GM23248 (cell line): ENCODE measurements at places on chromosomes 1 and 21. TPM values are rescaled to one million over a fixed set of nuclear protein-coding genes. Genes with fewer than 3 reads are reported as not detected.

KCNJ15 gene
- total RNA-seq = 1.2 and 2.1 TPM in 2 replicates

- peak; percentile 43 for DNase-seq
- no peak overlapping the region for H3K4me3 ChIP-seq
- peaks cover 7% of the 10 kb centered on the region; the same call in 1 of the 2 replicates for H3K4me1 ChIP-seq
- H3K36me3 ChIP-seq = no peaks in the 10 kb centered on the region
These were observed 6.7 kb upstream of the WASF2 start for GRCh38 chr1:27496604-27497155.

HES5 gene
- total RNA-seq = 1.1 TPM in 1 of 2 replicates, not detected in the other

- no peaks in the 10 kb centered on the region for H3K36me3 ChIP-seq
- peak; percentile 76 for DNase-seq
- peaks cover 30% of the 10 kb centered on the region for H3K4me1 ChIP-seq
- no peaks in the 10 kb centered on the region for H3K27me3 ChIP-seq
These were observed 85.9 kb downstream of the TCP10L start for GRCh38 chr21:32499249-32500055.

DNA sequence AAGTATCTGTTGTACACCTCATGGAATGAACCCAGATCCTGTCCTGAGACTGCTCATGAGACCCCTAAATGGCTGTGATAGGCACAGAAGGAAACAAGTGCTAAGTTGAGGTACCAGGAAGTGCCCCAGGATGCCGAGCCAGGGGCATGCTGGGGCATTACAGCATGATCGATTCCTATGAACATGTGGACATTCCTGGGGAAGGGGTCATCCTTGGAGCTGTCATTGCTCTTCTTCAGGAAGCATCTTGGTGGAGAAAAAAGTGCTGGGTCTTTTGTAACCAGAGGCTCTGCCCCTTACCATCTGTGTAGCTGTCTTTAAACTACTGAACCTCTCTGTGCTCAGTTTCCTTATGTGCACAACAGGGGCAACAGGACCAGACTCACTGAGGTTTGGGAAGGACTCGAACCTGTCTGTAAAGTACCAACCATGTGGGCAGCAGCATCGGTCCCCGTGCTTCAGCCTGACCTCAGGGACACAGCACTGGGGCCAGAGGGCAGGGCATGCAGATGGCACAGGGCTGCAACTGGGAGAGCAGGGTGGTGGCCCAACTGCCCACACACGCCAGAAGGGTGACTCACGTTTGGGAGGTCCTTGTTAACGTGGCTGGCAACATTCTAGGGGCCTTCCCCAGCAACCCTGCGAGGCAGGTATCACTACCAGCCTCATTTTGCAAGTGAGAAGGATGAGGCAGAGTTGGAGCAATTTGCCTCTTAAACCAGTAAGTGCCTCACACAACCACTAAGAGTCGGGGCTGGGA is 142.3 kb upstream of the EDN2 start:
- DNase-seq = peak; percentile 77
- no peaks in the 10 kb centered on the region for H3K36me3 ChIP-seq
- no peak overlapping the region for H3K4me3 ChIP-seq

BSND gene
- total RNA-seq = not detected in 2 replicates

ATP6V1G3 gene
- total RNA-seq = not detected in 2 replicates

GRCh38 chr1:40782371-40782956 is 1.1 kb upstream of the KCNQ4 start:
- peaks cover 18% of the 10 kb centered on the region for H3K27me3 ChIP-seq
- H3K4me3 ChIP-seq = no peak overlapping the region
- no peaks in the 10 kb centered on the region for H3K4me1 ChIP-seq
- DNase-seq = no peak
- no peaks in the 10 kb centered on the region for H3K36me3 ChIP-seq
- no peak overlapping the region for H3K27ac ChIP-seq

GRCh38 chr1:195754874-195755273 is 853.4 kb downstream of the KCNT2 start:
- H3K27me3 ChIP-seq = no peaks in the 10 kb centered on the region
- H3K36me3 ChIP-seq = no peaks in the 10 kb centered on the region
- H3K4me3 ChIP-seq = no peak overlapping the region
- H3K27ac ChIP-seq = no peak overlapping the region

FABP3 gene
- 0.51 and 2.1 TPM in 2 replicates for total RNA-seq

- H3K36me3 ChIP-seq = no peaks in the 10 kb centered on the region
- no peaks in the 10 kb centered on the region for H3K27me3 ChIP-seq
- H3K4me1 ChIP-seq = no peaks in the 10 kb centered on the region
- H3K4me3 ChIP-seq = no peak overlapping the region
These were observed 34.4 kb downstream of the TESK2 start for GRCh38 chr1:45456531-45456930.

AUNIP gene
- total RNA-seq = 1.6 and 2.2 TPM in 2 replicates

- H3K27ac ChIP-seq = no peak overlapping the region
- H3K27me3 ChIP-seq = no peaks in the 10 kb centered on the region
- H3K4me3 ChIP-seq = no peak overlapping the region
- no peak for DNase-seq
These were observed 783 bp downstream of the CD1B start for GRCh38 chr1:158330391-158331105.

GRCh38 chr1:100575406-100575805 is 37.5 kb downstream of the GPR88 start:
- no peaks in the 10 kb centered on the region for H3K27me3 ChIP-seq
- H3K27ac ChIP-seq = no peak overlapping the region
- H3K4me1 ChIP-seq = peaks cover 11% of the 10 kb centered on the region
- no peaks in the 10 kb centered on the region for H3K36me3 ChIP-seq

- DNase-seq = no peak
- no peaks in the 10 kb centered on the region for H3K27me3 ChIP-seq
- no peak overlapping the region for H3K4me3 ChIP-seq
- H3K4me1 ChIP-seq = peaks cover 40% of the 10 kb centered on the region
- H3K27ac ChIP-seq = peak overlapping the region; percentile 84
These were observed 40.7 kb upstream of the COL6A2 start for GRCh38 chr21:46057111-46057709.

GRCh38 chr1:101238031-101238628 is 1.3 kb downstream of the S1PR1 start:
- H3K4me1 ChIP-seq = peaks cover 6% of the 10 kb centered on the region; the same call in 1 of the 2 replicates
- peaks cover 12% of the 10 kb centered on the region for H3K36me3 ChIP-seq
- no peaks in the 10 kb centered on the region for H3K27me3 ChIP-seq

LRRC3 gene
- total RNA-seq = 0.32 and 0.38 TPM in 2 replicates

DNA sequence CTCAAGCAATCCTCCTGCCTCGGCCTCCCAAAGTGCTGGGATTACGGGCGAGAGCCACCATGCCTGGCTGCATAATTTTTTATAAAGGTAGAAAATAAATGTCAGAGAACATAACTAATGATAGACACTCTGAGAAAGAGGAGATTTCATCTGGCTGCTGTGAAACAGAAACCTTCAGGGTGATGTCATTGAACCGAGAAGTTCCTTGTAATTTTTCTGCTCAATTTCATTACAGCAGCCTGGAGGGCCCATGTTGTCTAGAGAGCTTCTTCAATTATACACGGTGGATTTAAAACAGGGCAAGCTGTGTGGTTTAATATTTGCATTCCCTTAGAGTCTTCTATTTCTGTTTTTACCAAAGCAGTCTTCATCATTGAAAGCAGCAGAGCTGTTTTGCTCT is 64.3 kb upstream of the MORC3 start:
- no peak for DNase-seq
- H3K27me3 ChIP-seq = no peaks in the 10 kb centered on the region
- H3K36me3 ChIP-seq = peaks cover 6% of the 10 kb centered on the region; the same call in 1 of the 2 replicates
- H3K4me1 ChIP-seq = no peaks in the 10 kb centered on the region

DNA sequence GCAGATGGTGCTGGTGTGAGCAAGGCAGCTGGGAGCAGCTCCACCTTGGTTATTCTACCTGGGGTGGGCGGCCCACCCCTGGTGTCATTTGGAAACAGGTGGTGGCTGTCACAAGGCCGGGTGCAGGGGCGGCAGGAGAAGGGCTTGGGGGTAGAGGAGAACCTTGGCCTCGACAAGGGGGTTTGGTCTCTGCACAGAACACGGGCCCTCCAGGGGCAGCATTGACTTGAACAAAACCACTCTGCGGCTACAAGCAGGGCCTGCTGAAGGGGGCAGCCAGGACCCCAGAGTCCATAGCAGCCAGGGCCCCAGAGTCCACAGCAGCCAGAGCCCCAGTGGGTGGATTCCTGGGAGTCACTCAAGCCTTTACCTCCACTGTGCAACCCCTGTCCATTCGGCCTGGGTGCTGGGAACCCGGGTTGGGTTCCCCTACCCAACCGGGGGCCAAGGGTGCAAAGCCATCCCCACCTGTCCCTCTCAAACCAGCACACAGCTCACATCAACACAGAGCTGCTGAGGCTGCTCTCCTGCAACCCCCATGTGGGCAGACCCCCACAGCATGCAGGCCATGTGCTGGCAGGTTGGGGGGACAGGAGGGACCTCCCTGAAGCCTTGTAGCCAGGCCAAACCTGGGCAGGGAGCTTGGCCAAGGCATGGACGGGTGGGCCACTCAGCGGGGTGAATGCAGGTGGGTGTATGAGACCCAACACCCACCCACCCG is 7.7 kb downstream of the TRIM11 start:
- no peak overlapping the region for H3K4me3 ChIP-seq
- no peak for DNase-seq
- H3K27me3 ChIP-seq = no peaks in the 10 kb centered on the region
- H3K27ac ChIP-seq = no peak overlapping the region
- H3K36me3 ChIP-seq = no peaks in the 10 kb centered on the region; the same call in 1 of the 2 replicates

- H3K4me3 ChIP-seq = no peak overlapping the region
- no peak overlapping the region for H3K27ac ChIP-seq
- no peak for DNase-seq
- no peaks in the 10 kb centered on the region for H3K36me3 ChIP-seq
These were observed 2.3 kb downstream of the RGS16 start for GRCh38 chr1:182601913-182602312.

TM2D1 gene
- 61.6 and 81.0 TPM in 2 replicates for total RNA-seq
